ENCODE measurements at places on chromosomes 12 and 14.
A peak's percentile ranks its signal among the peaks of the same experiment; 100 is the strongest.

DNA sequence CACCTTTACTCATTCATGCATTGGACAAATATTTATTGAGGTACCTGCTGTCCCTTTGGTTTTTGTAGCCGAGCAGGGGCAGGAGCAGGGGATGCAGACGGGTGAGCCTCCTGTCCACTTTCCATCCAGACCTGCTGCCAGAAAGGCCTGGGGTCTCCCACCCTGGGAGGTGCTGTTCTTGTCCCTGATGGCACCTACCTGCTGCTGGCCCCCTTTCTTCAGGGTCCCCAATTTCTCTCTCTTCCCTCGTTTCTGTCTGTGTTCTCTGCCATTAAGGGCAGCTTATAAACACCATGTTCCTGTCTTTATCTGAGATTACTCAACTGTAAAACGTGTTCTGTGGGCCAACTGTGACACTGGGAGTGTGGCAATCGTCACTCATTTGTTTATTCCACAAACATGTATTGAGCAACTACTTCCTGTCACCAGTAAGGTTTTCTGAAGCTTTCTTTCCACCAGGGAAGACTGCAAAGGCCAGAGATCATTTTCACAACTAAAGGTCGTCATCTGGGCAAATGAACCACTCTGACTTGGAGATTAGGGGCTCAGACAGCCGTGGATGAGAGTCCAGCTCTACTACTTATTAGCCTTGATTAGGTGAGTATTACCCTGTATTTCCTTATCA lies at the start of gene HAL:
Gene HAL (minus strand): TSS at position 311 of the 625 bp plus-strand sequence. CDS start 434 bp downstream, outside the sequence.
- DNase-seq: no peak
- no peak within 1 kb of the TSS for H3K4me3 ChIP-seq
- no peaks in the 10 kb centered on the region for H3K36me3 ChIP-seq
- H3K27ac ChIP-seq: no peak within 1 kb of the TSS
- no peaks in the 10 kb centered on the region for H3K4me1 ChIP-seq

DNA sequence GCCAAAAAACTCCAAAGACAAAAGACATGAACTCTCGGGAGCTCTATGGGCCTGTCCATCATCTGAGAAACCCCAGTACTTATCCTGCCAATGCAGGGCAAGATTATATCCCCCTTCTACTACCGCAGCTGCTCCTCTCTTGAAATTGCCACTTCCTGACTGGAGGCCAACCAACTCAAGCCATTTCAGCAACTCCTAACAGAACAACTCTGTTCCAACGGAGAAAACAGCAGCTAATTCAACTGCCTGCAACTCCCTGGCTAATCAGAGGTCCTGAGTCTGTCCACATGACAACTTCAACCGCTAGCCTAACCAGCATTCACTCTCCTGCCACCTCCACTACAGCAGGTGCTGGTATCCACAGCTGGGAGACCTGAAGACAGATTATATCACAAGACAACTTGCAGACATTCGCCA lies 24.1 kb downstream of the CEP83 start:
- no peak for DNase-seq
- H3K27ac ChIP-seq: no peak overlapping the region

- H3K27me3 ChIP-seq: no peaks in the 10 kb centered on the region
- H3K27ac ChIP-seq: no peak overlapping the region
- no peak overlapping the region for H3K4me3 ChIP-seq
- no peaks in the 10 kb centered on the region for H3K36me3 ChIP-seq
- no peaks in the 10 kb centered on the region for H3K4me1 ChIP-seq
Observed at GRCh38 chr12:72191761-72192160, 80.4 kb upstream of the TRHDE start.

GRCh38 chr14:55698051-55698450 lies 118.0 kb downstream of the KTN1 start:
- H3K27ac ChIP-seq: no peak overlapping the region
- no peaks in the 10 kb centered on the region for H3K36me3 ChIP-seq
- H3K4me3 ChIP-seq: no peak overlapping the region
- H3K27me3 ChIP-seq: no peaks in the 10 kb centered on the region

GRCh38 chr12:12476857-12477531 lies 85.7 kb downstream of the DUSP16 start:
- no peak overlapping the region for H3K4me3 ChIP-seq
- H3K27me3 ChIP-seq: no peaks in the 10 kb centered on the region
- no peaks in the 10 kb centered on the region for H3K36me3 ChIP-seq

DNA sequence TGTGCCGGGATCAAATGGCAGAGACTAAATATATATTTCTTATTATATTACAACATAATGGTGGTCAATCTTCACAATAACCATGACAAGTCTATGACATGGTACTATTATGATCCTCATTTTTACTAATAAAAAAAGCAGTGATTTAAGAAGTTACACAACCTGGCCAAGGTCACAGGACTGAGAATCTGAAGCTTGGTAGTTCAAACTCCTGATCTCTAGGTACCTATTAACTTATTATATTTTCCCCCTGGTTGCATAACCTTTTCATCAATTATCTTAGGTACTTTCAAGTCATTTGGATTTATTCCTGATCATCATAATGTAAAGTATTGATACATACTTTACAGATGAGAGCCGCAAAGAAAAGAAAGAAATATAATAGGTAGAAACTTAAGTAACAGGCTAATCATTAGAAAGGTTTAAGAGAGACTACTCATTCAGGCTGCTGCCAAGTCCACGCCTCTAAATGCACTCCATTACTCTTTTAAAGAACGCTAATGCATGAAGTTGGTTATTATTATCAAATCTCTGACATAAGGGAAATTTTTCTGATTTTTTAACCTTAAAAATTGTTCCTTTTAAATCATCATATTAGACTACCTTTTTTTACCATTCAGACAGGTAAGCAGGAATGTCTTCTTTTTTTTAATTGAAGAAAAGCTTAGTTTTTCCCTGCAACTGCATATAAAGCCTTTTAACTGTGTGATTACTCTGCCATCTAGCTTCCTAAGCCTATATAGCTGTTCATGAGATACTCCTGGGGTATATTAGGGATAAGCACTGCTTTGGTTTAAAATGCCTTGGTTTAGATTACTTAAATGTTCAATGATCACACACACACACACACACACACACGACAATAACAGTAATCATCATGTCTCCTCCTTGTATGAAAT lies 35.6 kb downstream of the RPS29 start:
- no peak overlapping the region for H3K27ac ChIP-seq
- no peaks in the 10 kb centered on the region for H3K4me1 ChIP-seq
- H3K27me3 ChIP-seq: no peaks in the 10 kb centered on the region
- H3K4me3 ChIP-seq: no peak overlapping the region
- H3K36me3 ChIP-seq: no peaks in the 10 kb centered on the region
- DNase-seq: no peak

DNA sequence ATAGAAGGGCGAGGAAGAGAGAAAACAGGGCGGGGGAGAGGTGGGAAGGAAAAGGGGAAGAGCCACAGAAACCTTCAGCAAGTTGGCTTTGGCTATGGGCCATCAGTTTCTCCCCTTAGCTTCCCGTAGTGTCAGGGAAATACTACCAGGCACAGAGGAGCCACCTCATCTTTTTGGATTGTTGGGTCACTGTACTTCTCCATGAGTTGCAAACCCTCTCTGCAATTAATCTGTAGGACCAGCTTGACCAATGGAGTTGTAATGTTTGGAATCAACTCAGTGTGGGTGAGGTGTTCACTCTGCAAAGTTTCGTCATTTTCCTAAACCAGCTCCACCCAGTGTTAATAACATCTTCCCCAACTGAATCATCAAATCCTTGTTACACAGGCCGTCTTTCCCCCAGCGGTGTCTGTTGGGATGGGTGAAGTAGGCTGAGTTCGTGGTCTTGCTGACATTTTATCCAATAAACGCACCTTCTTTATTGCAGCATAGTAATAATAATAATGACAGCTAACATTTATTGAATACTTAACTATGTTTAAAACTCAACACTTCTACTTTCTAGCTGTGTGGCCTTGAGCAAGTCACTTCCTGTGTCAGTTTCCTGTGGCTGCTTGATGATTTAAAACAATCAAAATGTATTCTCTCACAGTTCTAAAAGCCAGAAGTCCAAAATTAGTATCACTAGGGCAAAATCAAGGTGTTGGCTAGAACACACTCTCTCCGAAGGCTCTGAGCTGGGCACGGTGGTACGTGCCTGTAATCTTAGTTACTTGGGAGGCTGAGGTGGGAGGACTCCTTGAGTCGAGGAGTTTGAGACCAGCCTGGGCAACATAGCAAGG lies 8.1 kb upstream of the GLTP start:
- H3K27me3 ChIP-seq: no peaks in the 10 kb centered on the region
- DNase-seq: no peak
- no peaks in the 10 kb centered on the region for H3K36me3 ChIP-seq
- peak overlapping the region; percentile 62 for H3K27ac ChIP-seq
- H3K4me3 ChIP-seq: no peak overlapping the region

DNA sequence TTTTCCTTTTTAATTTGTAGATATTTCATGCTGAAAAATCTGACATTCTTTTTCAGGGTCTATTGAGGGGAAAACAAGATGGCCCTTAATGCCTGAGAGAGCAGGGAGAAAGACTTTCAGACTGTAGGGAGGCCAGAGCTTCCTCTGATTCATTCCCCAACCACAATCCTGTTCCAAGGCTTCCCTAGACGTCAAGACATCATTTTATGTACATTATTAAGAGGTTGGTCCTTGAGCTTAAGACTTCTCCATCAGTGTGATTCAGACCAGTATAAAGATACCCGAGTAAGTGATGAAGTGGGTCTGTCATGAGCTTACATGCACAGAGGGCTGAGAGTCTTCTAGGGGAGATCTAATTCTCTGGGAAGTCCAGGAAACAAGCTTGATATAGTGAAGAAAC lies 57.3 kb downstream of the AVPR1A start:
- DNase-seq: no peak
- no peaks in the 10 kb centered on the region for H3K27me3 ChIP-seq
- no peak overlapping the region for H3K27ac ChIP-seq
- no peaks in the 10 kb centered on the region for H3K4me1 ChIP-seq
- no peaks in the 10 kb centered on the region for H3K36me3 ChIP-seq
- no peak overlapping the region for H3K4me3 ChIP-seq

DNA sequence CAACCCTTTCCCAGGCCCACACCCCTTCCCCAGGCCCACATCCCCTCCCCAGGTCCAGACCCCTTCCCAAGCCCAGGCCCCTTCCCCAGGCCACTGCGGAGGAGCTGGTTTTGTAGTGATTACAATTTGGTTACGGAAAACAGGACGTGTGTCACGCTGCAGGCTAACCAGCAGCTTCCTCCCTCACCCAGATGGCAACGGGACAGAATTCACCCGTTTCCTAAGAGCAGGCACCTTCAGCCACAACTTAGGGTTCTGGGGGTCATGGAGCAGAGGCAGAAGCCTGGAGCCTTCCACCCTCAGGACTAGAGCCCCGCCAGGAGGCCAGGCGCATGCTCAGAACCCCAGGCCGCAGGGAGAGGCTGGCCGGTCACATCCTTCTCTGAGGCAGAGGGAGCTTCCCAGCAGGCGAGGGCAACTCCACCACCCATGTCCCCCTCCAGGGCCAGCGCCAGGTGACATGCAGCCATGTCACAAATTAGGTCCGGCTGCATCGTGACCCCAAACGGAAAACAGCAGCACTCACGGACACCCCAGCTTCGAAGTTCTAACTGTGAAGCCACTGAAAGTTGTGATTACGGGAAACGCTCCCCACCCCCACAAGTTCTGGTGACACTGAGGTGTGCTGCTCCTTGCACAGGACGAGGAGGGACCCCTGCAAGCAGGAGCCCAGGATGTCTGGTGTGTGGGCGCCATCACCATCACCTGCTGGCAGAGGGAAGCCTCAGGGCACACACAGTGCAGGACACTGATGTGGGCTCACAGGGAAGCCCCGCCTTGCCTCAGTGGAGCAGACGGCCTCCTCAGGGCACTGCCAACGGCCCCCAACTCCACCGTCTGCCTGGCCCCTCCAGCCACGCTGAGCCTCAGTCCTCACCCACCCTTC lies 7.7 kb downstream of the BRF1 start:
- H3K36me3 ChIP-seq: no peaks in the 10 kb centered on the region
- H3K4me3 ChIP-seq: no peak overlapping the region
- no peaks in the 10 kb centered on the region for H3K27me3 ChIP-seq
- no peak overlapping the region for H3K27ac ChIP-seq

DNA sequence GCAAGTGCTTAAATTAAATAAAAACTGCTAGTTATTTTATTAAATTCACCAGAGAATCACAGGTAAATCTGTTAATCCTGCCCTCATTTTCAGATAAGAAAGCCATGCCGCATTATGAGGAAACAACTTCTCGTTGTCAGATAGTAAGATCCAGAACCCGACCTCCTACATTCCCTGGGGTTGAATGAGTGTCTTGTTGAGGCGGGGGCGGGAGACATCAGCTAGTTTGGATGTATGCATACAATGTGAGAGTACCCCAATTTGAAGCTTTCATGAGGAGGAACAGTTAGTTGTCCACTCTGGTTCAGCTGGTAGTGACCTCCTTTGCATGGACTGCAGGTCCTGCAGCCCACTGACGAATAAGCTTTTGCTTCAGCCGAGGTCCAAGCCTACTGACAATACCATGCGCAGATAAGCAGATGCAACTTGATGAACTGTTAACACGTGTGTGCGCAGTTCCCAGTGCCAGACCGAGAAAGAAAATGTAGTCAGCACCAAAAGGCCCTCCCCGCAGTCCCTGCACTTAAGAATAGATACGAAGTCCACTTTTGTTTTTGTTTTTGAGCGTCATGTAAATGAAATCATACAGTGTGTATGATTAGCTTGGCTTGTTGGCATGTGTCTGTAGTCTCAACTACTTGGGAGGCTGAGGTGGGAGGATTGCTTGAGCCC lies 34.9 kb downstream of the EVL start:
- H3K4me1 ChIP-seq: peaks cover 33% of the 10 kb centered on the region
- H3K27ac ChIP-seq: no peak overlapping the region
- DNase-seq: no peak
- no peak overlapping the region for H3K4me3 ChIP-seq

DNA sequence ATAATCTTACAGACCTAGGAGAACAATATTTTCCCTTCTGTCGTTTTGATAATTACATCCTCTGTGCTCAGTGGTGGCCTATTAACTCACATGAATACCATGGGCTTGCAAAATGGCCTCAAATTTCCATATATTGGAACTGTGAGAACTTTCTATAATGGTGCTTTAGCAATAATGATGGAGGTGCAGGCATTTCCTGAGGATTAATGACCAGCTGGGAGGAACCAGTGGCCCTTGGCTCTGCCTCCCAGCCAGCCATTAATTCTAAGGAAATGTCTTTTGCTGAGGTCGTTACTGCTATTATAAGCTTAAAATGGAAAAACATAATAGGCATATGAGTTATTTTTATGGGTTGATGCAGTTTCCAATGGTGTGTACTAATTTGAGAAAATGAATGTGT lies 33.6 kb downstream of the HMGA2 start:
- H3K4me3 ChIP-seq: no peak overlapping the region
- no peaks in the 10 kb centered on the region for H3K27me3 ChIP-seq
- DNase-seq: no peak
- H3K36me3 ChIP-seq: no peaks in the 10 kb centered on the region
- no peaks in the 10 kb centered on the region for H3K4me1 ChIP-seq
- no peak overlapping the region for H3K27ac ChIP-seq
